ENCODE measurements at places on chromosomes 4 and X. TPM values are rescaled to one million over a fixed set of nuclear protein-coding genes. Genes with fewer than 3 reads are reported as not detected.

XK gene
- 10.1 TPM for total RNA-seq

SLC38A5 gene
- total RNA-seq = 4.9 TPM

PRDM5 gene
- total RNA-seq = 12.8 TPM

FAT1 gene
- 89.5 TPM for total RNA-seq

LUZP4 gene
- total RNA-seq = not detected

MUC7 gene
- not detected for total RNA-seq

RASGEF1B gene
- total RNA-seq = 6.3 TPM

EDA gene
- total RNA-seq = 13.1 TPM

BMPR1B gene
- 0.82 TPM for total RNA-seq

TRO gene
- 4.9 TPM for total RNA-seq

PRKX gene
- total RNA-seq = 7.4 TPM

PNMA5 gene
- total RNA-seq = not detected

FAAH2 gene
- total RNA-seq = 1.5 TPM

LDB2 gene
- total RNA-seq = 64.4 TPM

FBXO8 gene
- total RNA-seq = 26.3 TPM

NWD2 gene
- total RNA-seq = 0.07 TPM

SMPX gene
- 403 TPM for total RNA-seq

KLHL4 gene
- total RNA-seq = 2.4 TPM

CLGN gene
- total RNA-seq = 92.6 TPM

ASB12 gene
- 0.85 TPM for total RNA-seq

ZNF157 gene
- not detected for total RNA-seq

CAPN6 gene
- total RNA-seq = 1.5 TPM

DCAF4L1 gene
- not detected for total RNA-seq
